ENCODE measurements at places on chromosomes 16 and 17.

DNA sequence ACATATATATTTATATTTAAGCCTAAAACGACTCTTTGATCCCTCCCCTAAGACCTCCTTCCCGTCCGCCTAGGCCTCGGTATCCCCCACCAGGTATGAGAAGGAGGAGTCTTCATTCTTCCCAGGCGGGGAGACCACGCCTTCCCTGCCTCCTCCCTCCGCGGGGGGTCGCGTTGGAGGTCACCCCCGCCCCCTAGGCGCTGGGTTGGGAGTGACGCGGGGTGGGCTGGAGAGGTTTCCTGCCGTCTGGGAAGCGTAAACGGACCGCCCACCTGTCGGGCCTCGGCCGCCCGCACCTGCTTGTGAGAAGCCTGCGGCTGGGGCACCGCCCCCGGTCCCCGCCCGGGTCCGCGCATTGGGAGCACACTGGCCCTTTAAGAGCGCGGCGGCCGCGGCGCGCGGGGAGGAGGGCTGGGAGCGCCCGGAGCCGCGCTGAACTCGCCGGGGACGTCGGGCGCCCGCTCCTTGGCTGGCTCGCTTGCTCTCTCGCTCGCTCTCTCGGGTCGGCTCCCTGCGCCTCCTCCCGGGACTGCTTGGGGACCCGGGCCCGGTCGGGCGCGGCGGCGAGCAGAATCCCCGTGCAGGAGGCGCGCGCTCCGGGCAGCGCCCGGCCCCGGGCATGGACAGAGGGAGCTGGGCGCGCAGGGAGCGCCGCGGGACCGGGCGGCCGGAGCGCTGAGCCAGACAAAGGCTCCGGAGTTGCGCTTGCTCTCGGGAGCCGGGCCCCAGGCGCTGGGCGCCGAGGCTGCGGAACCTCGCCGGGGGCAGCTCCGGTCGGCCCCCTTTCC, at the start of gene MMP15:
TSS of gene MMP15 (plus strand) at position 404 of the 788 bp plus-strand sequence. CDS start 597 bp downstream, outside the sequence.
- DNase-seq: no peak

GRCh38 chr16:85850344-85850880, 48.5 kb upstream of the IRF8 start:
- DNase-seq: no peak

GRCh38 chr17:44312396-44313104, 4.1 kb downstream of the RUNDC3A start:
- no peak for DNase-seq

GRCh38 chr16:87693827-87694226, 72.0 kb downstream of the KLHDC4 start:
- DNase-seq: no peak

DNA sequence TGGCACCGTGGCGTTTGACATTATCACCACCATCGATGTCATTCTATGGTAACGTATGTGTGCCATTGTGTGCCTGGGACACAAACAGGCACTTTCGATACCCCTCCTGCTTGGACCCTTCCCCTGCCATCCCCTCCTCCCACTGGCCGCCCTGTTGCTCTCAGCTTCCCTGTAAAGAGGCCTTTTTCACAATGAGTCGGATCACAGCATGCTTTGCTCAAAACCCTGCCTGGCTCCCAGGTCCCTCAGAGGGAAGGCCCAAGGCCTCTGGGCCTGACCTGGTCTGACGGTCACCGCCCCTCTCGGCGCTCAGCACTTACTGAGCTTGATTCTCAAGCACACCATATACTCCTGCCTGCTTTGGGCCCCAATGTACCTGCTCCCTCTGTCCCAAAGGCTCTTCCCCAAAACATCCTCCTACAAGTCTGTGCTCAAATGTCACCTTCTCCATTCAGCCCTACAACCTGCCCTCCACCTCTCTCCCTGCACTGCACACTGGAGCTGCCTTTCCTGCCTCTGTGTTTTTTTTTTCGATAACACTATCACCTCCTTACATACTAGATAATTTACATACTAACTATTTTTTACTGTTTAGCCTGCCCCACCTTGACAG, 303.8 kb downstream of the SOX9 start:
- DNase-seq: no peak

GRCh38 chr17:47621293-47622179, 28.2 kb upstream of the KPNB1 start:
- DNase-seq: no peak

GRCh38 chr17:35612924-35613521, 25.9 kb downstream of the AP2B1 start:
- DNase-seq: no peak

DNA sequence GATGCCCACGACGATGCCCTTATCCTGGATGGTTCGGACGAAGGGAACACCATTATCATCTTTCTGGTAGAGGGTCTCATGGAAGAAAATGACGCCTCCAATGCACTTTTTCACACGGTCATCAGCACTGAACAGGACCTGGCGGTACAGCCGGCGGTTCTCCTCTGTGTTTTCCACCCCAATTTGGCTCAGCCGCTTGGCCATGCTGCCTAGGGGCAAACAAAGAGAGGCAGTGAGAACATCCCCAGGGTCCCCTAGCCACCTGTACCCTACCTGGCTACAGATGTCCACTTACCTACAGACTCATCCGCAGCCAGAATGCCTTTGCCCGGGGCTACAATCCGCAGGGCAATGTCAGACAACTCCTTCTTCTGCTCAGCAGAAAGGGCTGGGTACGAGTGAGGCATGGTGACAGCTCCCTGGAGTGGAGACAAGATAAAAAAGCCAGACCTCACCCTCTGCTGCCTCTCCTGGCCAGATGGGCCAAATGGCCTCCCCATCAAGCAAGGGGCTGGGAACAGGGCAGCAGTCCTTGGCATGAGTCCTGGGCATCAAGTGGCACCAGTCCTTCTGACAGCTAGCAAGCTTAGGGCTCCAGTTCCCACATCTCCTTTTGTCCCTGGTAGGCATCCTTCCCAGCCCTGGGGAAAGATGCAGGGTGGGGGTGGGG, 1.4 kb downstream of the ALDOC start:
- DNase-seq: no peak

DNA sequence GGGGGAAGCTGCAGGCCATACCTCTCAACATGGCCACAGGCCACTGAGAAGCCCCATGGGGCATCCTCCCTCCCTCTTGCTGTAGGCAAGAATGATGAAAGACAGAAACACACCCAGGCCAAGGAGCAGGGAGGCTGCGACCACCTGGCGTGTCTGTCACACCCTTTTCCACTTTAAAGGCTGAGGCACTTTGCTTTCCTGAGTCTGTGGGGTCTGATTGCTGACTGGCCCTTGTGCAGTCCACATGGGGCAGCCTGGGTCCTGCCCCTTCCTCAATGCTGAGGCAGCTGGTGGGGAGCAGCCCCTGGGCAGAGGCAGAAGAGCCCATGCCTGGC, 8.7 kb downstream of the TMEM204 start:
- no peak for DNase-seq

- DNase-seq: no peak
These were observed 47.4 kb upstream of the ZFHX3 start for GRCh38 chr16:73095142-73095820.

GRCh38 chr17:35129154-35129972, 7.9 kb downstream of the FNDC8 start:
- DNase-seq: no peak

DNA sequence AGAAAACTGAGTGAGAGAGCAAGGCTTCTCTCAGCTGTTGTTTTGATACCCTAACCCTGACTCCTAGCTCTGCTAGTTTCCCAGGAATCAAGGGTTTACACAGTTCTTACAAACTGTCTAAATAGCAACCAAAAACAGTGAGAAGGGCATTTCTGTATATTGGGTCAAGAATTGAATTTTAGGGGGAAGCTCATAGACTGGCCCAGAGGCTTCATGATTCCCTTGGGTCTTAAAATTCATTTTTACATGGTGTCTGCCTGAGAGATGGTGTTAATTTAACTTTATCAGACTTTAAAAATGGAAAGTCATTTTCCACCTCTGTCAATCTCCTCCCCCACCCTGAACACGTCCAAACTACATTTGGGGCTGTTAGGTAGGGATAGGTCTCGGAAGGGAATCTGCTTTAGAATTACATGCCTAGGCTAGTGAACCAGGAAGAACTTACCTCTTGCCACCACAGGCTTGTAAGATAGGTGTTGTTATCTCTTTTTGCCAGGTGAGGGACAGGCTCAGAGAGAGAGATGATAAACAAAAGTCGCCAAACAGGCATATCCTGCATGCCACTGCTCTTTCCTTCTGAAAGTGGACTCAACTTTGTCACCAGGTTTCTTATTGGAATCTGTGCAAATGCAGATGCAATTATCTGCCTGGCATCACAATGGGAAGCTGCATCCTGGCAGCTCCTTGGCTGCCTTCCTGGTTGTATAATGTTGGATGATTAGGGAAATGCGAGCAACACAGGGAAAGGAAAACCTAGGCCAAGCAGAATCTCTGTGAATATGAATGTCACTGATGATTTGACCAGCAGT, 3.1 kb downstream of the PHAF1 start:
- no peak for DNase-seq
